Stimulated activated CD8-positive, alpha-beta memory T cell treated with anti-CD3 and anti-CD28 coated beads, Interleukin-4, amount 100 ng/mL, for 1 hour (primary cell): ENCODE measurements at places on chromosomes 11 and 22.

- DNase-seq = no peak
Measured at GRCh38 chr22:41028841-41029240, 63.6 kb upstream of the EP300 start.

DNA sequence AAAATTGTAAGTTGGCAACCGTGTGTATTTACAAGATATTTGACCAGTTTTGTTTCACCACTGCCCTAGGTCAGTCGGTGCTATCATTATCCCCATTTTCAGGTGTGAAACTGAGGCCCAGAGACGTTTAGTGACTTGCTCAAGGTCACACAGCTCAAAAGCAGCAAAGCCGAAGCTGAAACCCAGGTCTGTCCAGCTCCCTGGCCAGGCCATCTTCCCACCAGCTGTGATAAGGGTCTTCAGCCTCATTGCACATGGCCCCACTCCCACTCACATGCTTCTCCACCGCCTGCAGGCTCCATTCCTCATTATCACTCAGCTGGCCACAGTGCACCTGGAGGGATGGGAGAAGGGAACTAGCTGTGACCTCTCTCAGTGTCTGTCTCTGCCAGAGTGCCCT, 83.2 kb downstream of the PDE2A start:
- DNase-seq = no peak

DNA sequence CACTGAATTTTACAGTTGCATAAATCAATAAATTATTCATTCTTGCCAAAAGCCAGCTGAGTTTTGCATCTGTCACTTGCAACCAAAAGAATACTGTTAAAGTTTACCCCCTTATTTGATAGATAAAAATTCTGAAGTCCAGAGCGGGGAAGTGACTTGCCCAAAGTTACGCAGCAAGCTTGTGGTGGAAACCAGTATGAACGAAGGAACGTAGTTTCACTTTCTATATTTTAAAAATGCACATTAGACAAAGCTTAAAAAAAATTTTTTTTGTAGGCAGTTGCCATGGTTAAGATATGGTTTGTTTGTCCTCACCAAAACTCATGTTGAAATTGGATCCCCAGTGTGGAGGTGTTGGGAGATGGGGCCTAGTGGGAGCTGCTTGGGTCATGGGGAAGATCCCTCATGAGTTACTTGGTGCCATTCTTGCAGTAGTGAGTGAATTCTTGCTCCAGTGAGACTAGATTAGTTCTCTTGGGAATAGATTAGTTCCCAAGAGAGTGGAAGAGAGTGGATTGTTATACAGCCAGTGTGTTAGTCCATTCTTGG, 46.3 kb upstream of the SEZ6L start:
- no peak for DNase-seq

GRCh38 chr11:127492029-127492428, 491.5 kb upstream of the KIRREL3 start:
- no peak for DNase-seq

- no peak for DNase-seq
Measured at GRCh38 chr22:19122752-19123492, 710 bp upstream of the DGCR2 start.

DNA sequence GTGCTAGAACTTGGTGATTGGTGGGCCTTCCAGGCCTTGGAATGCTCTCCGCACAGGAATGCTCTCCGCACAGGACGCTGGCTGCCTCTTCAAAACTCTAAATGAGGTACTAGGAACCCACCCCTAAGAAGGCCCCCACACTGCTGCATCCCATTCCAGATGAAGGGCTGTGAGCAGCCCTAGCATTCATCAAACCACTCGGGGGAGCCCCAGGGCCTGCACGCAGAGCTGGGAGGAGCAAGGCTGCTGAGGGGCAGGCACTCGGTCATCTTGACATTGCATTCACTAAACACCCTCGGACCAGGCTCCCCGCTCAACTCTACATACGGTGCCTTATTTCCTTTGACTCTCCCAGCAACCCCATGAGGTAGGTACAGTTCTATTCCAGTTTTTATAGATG, 49.2 kb upstream of the EMID1 start:
- DNase-seq = no peak

- DNase-seq = no peak
Measured at GRCh38 chr22:48489551-48490499, 1337.8 kb downstream of the BRD1 start.

DNA sequence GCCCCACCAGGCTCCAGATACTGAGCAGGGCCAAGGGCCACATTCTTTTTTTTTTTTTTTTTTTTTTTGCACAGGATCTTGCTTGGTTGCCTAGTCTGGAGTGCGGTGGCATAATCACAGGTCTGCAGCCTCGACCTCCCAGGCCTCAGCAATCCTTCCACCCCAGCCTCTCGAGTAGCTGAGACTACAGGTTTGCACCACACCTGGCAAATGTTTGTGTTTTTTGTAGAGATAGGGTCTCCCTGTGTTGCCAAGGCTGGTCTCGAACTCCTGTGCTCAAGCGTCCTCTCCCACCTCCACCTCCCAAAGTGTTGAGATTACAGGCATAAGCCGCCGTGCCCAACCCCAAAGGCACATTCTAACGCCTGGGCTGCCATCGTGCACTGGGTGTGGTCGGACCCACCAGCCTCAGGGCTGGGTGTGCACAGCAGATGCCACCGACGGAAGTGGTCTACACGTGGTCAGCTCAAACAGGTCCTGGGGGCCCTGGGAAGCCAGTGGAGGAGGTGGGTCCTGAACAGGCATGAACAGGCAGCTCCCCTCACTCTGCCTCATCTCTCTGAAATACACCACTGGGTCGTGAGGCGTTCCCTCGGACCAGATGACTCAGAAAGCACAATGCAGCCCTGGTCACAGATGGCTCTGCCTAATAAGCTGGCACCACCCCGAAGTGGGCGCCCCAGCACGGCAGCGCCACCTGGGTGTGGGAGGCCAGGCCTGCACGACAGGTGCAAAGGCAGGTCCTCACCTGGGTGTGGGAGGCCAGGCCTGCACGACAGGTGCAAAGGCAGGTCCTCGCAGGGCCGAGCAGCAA, 5.1 kb upstream of the B4GALNT4 start:
- no peak for DNase-seq

DNA sequence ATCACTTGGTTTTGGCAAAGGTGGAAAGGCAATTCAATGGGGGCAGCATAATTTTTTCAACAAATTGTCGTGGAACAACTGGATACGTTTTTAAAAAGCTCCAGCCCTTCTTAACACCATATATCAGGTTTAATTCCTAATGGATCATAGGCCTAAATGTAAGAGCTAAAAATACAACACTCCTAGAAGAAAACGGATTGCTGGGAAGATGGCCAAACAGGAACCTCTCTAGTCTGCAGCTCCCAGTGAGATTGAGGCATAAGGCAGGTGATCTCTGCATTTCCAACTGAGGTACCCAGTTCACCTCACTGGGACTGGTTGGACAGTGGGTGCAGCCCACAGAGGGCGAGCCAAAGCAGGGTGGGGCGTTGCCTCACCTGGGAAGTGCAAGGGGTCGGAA, 32.4 kb upstream of the SCGB1D1 start:
- no peak for DNase-seq

- DNase-seq = no peak
Measured at GRCh38 chr11:46697303-46697702, 3.1 kb downstream of the ARHGAP1 start.

DNA sequence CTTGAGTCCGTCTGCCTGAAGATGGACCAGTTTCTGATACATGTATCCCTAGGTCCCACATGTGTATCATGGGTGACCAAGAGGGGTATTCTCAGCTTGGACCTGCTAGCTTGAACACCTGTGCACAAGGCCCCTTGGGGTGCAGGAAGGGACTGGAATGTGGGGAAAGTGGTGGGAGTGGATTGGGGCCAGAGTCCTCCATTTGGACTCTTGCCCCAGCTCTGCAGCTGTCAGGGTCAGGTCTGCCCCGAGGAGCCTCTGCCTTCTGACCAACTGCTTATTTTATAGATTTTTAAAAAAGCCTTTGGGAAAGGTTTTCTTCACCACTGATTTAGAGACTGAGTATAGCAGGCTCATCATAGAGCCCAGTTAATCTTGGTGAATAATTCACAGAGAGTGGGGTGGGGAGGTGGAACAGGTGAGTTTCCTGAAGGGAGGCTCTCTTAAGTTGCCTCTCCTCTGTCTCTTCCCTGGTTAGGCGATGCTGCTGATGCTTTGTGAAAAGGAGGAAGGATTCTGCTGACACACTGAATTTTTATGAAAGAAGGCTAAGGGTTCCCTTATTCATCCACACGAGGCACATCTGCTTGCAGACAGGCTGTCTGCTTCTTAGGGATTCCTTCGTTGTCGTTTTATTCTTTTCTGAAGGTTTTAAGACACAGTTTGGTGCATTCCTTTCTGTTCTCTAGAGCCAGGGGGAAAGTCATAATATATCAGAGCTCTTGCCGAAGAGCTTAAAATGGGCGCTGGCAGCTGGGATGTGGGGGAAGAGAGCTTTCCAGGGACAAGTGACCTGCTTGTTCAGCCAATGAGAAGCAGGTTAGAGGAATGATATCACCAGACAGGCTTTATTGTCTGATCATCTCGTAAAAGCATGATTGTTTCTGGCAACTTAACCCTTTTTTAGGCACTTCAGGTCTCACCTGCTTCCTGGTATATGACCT, 19.9 kb downstream of the TRIM44 start:
- DNase-seq = no peak

- no peak for DNase-seq
Measured at GRCh38 chr22:19965771-19966709, 24.4 kb upstream of the TXNRD2 start.

GRCh38 chr11:30585125-30585891, 845 bp downstream of the MPPED2 start:
- DNase-seq = no peak

- DNase-seq = no peak
Measured at GRCh38 chr11:79570104-79570503, 129.3 kb upstream of the TENM4 start.

DNA sequence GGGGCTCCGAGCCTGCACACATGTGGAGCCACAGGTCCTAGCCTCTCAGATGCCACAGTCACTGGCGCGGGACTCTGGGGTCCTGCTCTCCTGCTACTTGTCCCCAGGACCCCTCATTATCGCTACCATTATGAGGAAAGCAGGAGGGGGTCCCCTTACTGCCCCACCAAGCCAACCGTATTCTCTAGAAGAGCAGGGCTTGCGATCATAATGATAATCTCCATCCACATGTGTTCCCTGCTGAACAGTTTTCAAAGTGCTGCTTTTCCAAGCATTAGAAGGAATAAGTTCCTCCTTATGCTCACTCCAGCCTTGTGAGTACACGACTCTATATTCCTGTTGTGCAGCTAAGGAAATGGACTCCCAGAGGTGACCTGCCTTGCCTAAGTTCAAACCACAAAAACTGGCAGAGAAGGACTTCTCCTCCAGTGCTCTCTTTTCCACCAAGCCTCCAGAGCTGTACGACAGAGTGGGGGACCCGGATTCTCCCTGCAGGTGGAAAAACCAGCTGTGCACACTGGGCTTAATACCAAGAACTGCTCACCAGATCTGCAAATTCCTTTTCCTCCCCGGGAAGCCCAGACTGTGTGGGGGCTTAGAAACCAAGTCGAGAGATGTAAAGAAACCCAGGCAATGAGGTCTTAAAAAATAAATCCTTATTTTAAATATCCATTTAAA, 92.8 kb upstream of the DRD2 start:
- DNase-seq = no peak

DNA sequence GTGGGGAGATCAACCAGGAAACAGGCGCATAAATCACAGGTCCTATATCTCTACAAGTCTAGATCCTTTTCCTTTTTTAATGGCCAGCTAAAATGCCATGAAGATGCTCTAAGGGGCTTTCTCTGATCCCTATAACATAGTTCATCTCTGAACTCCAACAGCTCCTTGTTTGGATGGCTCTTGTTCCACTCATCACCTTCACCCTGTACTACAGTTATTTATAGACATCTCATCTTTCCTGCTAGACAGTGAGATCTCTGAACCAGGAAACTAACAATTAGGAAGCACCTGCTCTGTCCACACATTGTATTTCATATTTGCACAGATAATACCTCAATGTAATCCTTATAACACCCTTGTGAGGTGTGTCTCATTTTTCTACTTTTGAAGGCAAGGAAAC, 31.6 kb downstream of the KCNA4 start:
- DNase-seq = no peak

- DNase-seq = no peak
Measured at GRCh38 chr11:71491531-71491930, 35.5 kb upstream of the KRTAP5-7 start.

- DNase-seq = no peak
Measured at GRCh38 chr11:28026634-28027290, 81.2 kb downstream of the KIF18A start.

DNA sequence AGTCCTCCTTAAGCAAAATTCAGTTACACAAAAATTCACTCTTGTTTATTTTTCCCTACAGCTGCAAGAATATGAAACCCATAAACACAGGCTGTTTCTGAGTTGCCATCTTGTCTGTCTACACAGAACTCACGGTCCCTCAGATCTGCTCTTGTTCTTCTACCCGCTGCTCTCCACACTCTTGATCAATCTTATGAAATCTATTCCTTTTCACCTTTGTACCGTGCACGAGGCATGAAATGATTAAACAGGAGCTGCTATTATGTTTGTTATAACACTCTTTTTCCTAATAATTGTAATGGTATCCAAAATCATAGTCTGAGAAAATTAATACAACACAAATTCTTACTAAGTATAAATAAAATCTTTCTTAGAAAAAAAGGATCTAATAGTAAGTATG, 266.1 kb upstream of the PITPNB start:
- DNase-seq = no peak
